Inflammatory macrophage treated with lipopolysaccharide for 1 hour (primary cell): ENCODE measurements at places on chromosomes 7 and 10.

GRCh38 chr7:48350515-48350914, 179.3 kb downstream of the ABCA13 start:
- DNase-seq = peak; percentile 32

DNA sequence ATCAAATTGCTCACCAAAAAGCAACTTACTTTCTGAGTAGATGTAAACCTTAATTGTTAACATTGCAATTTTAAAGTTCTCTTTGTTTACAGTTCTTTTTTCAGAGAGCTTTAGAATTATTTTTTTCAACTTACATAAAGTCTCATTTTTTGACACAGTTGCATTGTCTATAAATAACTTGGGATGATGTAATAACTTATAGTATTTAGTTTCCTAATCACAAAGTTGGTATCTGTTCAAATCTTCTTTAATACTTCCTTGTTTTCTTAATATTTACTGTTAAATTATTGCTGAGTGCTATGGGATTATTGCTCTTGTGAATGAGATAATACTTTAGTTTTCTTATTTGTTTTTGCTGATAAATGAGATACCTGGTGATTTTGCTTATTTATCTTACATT, 18.9 kb upstream of the SUV39H2 start:
- peak; percentile 28 for DNase-seq

DNA sequence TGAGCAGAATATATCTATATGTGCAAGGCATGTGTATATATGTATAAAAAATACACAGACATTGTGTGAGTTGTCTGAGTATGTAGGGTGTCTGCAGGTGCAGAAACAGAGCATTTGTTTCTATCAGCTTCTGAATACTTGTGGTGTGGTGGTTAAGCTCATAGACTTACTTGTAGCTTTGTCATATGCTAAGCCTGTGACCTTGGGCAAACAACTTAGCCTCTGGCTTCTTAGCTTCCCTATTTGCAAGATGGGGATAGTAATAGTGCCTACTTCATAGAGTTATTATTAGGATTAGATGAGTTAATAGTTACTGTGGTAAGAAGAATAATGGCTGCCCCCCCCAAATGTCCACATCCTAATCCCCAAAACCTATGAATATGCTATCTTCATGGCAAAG, 28.2 kb upstream of the PAX2 start:
- DNase-seq = no peak

DNA sequence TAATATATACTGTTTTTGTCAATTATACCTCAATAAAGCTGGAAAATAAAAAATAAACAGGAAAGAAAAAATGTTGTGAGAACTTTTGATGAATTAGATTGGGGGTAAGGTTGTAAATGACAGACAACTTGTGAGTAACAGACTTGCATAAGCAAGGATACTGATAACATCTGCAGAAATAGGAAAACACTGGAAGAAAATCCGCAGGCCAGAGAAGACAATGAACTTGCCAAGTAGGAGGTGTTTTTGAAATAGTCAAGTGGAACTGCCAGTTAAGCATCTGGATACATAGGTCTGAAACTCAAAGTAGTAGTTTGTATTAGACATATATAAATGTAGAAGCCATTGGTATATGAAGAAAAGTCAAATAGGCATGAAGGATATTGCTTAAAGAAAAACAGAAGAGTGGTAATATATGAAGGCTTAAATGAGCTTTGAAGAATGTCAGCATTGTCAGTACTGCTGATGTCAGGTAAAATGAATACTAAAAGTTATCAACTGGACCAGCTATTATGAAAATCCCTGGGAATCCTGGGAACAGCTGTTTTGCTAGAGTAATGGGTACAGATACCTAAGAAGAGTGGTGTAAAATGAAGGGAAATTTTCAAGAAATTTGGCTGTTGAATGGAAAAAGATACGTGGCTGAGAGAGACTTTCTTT, 58.7 kb downstream of the DNAJC1 start:
- DNase-seq = no peak

GRCh38 chr7:5526100-5526905, 102.7 kb upstream of the TNRC18 start:
- DNase-seq = no peak

GRCh38 chr10:391305-391704, 256.1 kb downstream of the ZMYND11 start:
- DNase-seq = no peak

DNA sequence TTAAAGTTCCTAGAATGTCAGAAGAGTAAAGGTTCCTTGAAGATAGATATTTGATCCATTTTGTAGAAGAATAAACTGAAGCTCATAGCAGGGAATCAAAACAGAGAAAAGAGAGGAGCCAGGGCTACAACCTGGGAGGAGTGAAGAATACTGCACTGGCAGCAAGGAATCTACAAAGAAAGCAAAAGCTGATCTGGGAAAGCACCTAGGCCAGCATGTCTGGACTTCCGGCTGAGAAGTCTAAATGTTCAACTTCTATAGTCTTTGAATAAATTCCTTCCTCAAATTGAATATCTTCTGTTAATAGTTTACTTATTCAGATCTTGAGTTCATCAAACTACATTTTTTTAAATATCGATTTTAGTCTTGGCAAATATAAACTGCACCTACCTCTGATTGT, 78.2 kb downstream of the VPS41 start:
- no peak for DNase-seq

DNA sequence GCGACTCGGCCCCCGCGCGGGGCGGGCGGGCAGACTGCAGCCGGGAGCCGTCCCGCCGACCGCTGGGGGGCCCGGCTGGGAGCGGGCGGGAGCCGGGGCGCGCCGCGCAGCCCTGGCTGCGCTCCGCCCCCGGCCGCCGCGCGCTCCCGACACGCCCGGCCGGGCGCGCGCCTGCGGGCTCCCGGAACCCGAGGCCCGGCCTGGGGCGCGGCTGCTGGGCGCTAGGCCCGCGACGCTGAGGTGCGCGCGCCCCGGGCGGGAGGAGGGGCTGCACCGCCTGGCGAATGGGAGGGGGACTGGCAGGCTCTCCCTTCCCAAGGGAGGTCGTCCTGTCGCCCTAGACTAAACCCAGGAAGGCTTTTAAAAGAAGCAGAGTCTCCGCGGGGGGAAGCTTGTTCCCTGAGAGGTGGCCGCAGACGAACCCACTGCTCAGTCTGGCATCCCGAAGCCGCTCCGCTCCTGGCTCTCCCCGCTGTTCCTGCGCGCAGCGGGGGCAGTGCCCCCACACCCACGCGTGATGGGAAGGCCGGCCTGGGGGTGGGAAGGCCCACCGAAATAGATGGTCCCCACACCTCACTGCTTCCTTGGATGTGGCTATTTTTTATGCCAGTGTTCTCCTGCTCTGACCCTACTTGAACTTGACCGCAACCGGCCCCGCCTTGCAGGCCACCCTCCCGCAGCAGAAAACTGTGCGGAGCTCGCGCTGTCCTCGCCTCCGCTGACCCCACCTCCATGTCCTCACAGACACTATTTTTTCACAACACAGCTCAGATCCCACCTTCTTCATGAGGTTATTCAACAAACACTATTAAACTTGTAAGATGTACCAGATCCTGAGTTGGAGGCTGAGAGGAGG, at the start of gene VOPP1:
Gene VOPP1 (minus strand): TSS at position 125 of the 856 bp plus-strand sequence. CDS start 178 bp downstream, outside the sequence.
- DNase-seq = peak; percentile 56

DNA sequence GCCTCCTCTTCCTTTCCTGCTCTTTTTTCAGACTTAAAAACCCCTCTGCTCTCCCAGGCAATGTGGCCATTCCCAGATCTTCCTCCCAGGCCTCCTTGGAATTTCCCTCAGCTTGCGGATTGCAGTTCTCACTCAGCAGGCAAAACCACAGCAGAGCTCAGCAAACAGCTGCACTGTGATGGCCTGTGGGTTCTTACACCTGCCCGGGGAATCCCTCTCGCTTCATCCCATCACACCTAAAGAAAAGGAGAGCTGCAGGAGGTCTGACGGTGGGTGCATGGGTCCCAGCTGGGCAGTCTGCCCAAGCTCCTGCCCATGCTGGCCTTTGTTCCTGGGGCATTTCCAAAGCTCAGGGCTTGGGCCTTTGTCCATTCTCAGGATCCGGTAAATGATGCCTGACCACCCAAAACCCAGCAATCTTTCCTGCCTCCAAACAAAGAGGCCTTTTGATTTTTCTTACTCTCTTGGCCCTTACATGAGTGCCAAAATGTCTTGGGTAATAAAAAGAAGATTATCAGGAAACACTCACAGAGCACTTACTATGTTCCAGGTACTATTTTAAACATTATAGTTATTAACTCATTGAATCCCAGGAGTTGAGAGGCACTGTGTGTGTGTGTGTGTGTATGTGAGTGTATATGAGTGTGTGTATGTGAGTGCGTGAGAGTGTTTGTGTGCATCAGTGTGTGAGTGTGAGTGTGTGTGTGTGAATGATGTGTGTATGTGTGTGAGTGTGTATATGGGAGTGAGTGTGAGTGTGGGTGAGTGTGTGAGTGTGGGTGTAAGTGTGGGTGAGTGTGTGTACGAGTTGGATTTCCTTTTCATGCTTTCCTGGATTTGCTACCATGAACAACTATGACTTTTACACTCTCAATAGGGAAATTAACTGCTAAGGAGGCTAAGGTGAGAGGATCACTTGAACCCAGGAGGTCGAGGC, 64.5 kb upstream of the PODXL start:
- peak; percentile 13 for DNase-seq

- DNase-seq = peak; percentile 23
These were observed 151.3 kb downstream of the HGF start for GRCh38 chr7:81618396-81619014.

DNA sequence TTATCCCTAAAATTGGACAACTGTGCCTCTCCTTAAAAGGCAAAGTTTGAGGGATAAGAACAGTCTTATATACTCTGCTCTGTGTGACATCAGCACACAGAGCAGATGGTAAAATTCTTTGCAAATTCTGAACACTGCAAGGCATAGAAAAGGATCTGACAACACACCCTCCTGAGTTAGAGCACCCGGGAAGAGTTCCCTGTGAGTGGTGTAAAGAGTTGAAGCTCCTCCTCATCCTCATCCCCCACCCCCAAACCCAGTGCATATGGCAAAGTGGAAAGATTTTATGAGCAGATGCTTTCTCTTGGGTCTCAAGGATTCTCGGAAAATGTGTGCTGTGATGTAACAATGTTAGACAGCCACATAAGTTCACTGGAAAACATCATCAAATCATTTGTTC, 40.0 kb upstream of the DGKI start:
- DNase-seq = no peak

DNA sequence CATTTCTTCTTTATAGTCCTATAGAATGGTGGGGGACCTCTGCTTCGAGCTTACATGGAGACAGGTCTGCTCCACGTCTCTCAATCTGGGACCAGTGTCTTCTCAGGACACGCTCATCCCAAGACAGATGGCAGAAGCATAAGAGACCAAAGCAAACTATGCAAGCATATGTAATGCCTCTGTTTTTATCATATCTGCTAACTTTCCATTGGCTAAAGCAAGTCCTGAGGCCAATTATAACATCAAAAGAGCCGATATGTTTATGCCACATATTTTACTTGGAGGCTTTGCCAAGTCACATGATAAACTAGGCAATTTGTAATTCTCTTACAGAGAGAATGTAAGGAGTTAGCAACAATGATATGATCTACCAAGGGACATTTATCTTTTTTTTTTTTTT, 102.6 kb upstream of the NRBF2 start:
- DNase-seq = no peak

- no peak for DNase-seq
These were observed 47.0 kb upstream of the LAMB1 start for GRCh38 chr7:108049962-108050361.

DNA sequence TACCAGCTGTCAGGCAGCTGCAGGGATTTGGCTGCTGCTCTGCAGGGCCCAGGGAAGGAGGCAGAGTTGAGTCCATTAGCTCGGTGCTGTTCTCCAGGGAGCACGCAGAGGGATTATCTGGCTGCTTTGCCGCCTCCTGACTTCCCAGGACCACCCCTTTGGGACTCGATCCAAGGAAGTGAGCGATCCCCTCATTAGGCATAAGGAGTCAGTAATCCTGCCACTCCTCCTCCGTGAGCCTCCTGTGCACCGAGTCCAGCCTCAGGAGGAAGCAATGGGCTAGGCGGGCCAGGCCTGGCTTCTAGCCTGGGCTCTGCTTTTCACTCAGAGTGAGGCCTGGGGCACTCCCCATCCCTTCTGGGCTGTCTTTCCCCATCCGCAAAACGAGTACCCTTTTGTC, 417.9 kb downstream of the RPS24 start:
- no peak for DNase-seq

DNA sequence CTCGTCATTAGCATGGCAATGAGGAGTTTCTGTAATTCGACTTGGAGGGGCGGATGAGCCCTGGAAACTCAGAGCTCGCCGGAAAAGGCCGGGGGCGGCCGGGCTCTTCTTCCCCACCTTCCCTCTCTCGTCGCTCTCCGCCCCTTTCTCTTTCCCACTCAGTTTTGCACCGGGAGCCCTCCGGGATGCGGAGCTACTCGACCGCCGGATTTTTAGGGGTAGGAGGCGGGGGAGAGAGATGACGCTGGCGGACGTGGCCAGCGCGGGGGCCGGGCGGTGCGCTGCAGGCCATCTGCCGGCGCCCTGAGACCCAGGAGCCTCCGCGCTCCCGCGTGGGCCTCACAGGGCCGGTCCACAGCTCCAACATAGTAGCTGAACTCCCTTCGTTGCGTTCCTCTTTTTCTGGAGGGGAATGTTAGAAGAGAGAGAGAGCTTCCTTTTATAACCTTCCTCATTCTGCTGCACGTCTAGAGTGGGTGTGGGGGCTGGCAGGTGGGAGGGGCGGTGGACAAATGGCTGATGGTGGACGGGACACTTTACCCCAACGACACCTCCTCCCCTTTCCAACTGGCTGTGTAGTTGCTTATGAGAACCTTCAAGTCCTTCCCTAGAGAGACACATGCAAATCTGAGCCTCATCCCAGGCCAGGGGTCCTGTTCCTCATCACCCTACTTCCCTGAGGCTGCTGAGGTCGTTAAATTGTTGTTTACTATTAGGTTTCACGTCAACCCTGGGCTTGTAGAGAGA, 1.1 kb upstream of the HOXA1 start:
- DNase-seq = peak; percentile 88

- DNase-seq = no peak
These were observed 94.0 kb upstream of the TARP start for GRCh38 chr7:38367301-38367890.

- no peak for DNase-seq
These were observed 94.4 kb downstream of the WDR37 start for GRCh38 chr10:1150638-1150955.

- DNase-seq = peak; percentile 71
These were observed 193.8 kb upstream of the CCDC6 start for GRCh38 chr10:60099998-60100747.

DNA sequence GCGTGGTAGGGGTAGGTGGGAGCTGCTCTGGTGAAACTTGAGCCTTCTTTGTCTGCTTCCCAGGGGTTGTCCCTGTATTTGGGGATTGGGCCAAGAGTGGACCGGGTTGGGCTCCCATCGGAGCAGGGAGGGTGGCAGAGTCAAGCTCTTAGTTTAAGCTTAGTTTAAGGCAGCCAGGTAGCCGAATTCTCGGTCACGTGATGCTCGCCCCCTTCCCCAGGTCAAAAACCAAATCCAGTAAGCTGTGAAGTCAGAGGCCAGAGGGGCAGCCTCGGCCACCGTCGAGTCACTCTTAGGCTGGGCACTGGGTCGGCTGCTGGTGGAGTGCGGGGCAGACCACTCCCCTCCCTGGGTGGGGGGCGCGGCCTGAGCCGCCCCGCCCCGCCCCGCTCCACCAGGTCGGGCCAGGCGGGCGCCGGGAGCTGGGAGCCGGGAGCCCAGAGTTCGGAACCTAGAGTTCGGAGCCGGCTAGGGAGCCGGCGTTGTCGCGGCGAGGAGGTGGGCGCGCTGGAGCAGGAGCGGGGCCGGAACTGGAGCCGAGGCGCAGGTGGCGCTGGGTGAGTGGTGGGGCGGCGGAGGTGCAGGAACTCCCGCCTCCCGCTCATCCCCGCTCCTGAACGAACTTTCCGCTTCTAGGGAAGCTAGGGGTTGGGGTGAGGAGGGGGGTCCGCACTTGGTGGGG, 2.8 kb upstream of the LZTS2 start:
- DNase-seq = no peak
